ENCODE measurements at places on chromosomes 7 and 10.

GRCh38 chr10:122782911-122783310, 62.7 kb downstream of the CUZD1 start:
- DNase-seq = no peak

DNA sequence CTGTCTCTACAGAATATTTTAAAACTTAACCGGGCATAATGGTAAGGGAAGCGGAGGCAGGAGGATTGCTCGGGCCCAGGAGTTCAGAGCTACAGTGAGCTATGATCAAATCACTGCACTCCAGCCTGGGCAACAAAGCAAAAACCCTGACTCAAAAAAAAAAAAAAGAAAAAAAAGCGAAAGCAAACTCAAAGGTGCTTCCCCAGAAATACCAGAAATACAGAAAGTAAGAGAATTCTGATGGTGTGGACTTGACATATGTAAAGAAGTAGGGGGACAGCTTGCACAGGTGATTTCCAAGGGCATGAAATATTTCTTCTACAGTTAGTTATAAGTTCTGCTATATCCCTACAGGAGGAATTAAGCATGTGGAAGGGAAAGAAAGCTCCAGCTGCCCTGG, 69.7 kb upstream of the APBB1IP start:
- DNase-seq = no peak

GRCh38 chr7:38229884-38230642, 43.4 kb downstream of the TARP start:
- no peak for DNase-seq

- no peak for DNase-seq
These were observed 12.0 kb downstream of the C10orf62 start for GRCh38 chr10:97601268-97602215.

DNA sequence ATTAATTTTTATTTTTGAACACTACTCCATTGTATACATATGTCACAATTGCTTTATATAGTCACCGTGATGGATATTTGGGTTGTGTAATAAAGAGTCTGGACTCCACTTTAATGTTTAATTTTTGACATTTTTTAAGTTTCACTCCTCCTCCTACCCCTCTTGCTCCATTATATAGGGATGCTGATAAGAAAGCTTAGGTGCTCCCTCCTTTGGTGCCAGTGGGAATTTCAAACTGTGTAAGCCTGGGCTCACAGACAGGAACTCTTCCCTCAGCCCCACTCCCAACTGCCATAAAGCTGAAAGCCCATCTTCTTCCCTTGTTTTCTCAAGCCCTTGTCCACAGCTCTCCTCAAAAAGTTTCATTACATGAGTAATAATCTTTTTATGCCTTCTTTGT, 47.6 kb downstream of the TWIST1 start:
- no peak for DNase-seq

DNA sequence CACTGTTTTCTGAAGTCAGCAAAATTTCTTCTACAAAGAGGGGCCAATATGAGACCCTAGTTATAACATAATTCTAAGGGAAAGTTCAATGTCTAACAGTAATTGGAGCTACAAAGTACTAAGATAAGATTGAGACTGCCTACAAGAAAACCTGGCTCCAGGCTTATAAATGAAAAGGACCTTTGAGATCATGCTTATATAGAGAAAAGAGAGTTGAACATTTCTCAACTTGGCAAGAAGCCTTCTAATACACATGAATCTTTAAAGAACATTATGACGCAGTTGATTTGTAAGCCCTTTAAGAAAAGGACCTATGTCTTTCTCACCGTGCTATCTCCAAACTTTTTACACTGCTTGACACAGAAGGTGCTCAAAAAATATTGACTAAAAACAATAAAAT, 87.9 kb downstream of the TPK1 start:
- DNase-seq = no peak

- DNase-seq = no peak
These were observed 93.2 kb downstream of the CFTR start for GRCh38 chr7:117572856-117573620.

- no peak for DNase-seq
These were observed 11.3 kb upstream of the STMP1 start for GRCh38 chr7:135650831-135651573.
